ENCODE measurements at places on chromosomes 3 and 15.

DNA sequence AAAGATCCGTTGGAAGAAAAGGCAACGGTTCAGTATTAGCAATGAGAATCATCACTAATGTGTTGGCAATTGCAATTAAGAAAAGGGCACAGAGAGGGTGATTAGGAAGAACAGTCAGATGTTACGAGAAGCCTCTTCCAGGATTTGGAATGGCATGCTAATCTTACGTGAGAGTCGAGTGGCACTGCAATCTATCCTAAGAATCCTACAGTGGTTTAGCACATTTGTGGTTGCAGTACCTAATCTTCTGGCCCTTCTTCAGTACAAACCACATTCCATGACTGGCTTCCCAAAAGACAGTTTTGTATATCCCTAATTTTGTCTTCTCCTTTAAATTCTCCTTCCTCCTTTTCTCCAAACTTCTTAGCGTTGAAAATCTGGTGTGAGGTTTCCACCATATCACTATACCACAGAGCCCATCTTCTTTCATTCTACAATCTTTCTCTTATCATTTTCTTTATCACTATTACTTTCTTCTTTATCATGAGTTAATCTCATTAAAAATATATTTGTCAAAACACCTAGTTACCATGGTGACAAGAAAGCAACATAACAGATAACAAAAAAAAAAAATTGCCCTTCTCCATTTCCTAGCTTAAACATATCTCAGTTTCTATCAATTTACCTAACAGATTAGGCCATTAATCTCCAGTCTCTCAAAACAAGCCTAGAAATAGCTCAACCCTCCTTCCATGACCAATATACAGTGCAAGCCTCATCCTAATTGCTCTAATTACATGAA, 60.1 kb downstream of the IGSF11 start:
- no peak for DNase-seq

DNA sequence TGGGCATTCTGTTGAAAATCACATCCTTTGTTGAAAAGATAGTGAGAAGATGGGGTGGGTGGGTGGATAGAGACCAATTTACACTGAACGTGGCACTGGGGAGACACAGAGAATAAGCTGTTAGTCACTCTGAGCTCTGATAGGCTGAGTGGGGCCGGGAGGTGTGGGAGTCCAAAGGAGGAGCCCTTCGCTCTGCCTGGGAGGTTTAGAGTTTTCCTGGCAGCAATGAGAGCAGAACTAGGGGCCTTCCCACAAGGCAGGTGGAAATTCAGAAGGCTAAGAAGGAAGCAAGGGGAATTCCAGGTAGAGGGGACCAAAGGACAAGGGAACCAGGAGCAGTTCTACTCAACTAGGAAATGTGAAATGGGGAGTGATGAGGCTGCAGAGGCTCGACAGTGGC, 272.7 kb downstream of the RPLP1 start:
- DNase-seq, result no peak

DNA sequence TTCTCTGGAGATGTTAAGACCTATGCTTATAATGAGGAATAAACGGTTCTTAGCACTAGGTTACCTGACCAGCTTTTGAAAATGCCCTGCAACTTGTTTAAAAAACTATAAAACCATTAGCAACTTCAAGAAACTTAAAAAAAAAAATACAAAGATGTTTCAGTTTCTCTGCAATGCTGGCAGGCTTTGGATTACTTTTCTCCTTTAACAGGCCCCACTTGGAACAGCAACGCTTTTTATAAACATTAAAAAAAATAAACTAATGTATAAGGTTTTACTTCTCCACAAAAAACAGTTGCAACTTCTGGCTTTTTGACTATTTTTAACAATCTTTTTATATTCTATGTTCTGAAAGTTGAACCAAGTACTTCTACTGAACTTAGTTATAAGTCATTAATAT, 1006.7 kb downstream of the ROBO1 start:
- DNase-seq, result no peak

GRCh38 chr3:30527720-30528119, 78.7 kb upstream of the TGFBR2 start:
- no peak for DNase-seq

GRCh38 chr3:48680811-48681540, 4.7 kb downstream of the NCKIPSD start:
- DNase-seq, result no peak

- DNase-seq, result no peak
Observed at GRCh38 chr3:160986069-160986468, 119.1 kb downstream of the B3GALNT1 start.

DNA sequence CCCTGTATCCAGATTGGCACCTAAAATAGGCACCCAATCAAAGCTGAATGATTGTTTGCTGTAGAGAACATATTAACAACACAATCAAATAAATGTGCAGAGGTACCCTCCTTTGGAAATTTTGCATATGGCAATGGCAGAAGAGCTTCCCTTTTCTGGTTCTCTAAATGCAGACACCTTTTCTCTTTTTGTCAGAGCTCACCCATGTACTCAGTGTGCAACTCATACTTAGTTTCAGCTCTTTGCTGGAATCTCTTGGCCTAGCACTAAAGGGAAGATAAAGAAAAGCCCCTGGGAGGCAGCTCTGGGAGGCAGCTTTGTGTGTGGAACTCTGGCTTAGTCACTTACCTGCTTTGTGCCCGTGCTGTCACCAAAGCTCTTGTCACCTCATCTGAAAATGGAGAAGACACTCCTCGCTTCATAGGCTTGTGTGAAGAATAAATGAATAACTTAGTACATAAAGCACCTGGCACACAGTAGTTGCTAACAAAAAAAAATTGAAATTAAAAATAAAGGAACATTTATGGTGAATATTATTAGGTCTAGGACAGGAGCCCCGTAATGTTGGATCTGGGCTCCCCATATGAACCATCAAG, 28.8 kb downstream of the ST6GAL1 start:
- DNase-seq, result no peak

- DNase-seq, result no peak
Observed at GRCh38 chr15:64699751-64700388, 75.5 kb downstream of the RBPMS2 start.

DNA sequence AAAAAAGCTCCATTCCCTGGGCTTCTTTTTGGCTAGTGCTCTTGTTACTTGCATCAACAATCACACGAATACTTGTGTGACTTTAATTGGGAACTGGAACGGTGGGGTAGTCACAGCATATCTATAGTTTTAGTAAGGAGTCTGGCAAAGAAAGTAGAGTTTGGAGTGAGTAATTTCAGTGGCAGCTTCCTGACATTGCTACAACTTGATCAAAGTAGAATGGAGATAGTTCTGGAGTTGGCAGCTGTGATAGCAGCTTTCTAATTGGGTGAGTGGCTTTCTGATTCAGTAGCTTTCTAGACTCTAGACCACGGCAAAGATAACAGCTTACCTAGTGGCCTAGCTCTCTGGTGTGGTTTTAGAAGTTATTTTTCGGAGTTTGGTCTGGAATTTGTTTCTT, 475.0 kb downstream of the TUSC7 start:
- DNase-seq, result no peak

DNA sequence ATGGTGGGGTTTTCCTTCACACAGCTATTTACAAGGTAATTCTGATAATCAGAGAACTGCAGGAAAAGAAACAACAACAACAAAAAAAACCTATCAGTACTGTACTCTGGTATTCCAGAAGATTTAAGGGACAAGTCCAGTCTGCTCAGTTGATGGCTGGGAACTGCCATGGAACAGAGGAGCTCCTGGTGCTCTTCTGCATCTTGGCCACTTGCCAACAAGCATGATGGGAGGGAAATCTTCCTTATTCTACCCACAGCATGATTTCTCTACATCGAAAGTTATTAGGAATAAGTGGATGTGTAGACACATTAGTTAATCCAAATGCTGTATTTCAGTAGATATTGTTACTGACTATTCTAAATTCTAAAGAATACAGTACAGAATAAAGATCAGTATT, 51.7 kb downstream of the RASGRP1 start:
- no peak for DNase-seq

DNA sequence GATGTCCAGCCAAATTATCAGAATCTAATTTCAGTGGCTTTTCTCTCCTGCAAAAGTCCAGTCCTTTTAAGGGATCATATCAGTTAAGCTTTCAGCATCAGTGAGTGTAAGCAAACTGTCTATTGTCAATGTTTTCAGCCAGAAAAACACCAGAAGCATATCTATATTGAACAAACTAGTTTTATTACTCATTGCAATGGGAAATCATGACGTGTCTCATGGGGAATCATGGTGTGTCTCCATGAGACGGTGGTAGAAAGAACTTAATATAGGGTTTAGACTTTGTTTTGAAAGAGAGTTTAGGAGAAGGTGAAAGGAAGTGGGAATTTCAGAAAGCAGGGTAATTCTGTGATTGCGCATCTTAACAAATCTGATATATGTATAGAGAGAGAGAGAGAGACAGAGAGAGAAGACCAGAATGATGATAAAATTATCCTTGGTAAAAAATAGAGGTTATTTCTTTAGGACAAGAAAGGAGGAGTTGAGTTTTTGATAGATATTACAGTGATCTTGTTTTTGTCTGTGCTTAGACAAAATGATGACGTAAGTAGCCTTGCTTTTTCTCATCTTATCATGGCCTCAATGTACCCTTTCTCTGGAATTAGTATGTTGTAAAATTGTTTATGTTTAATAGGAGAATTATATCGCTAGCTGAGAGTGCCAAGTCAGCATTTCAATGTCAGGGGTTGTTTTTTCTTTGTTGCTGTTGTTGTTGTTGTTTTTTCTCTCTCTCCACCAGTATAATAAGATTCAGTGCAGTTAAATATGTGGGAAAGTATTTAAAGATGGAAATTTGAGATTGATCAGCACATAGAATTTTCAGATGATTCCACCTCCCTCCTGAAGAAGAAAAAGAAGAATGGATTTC, 129.9 kb upstream of the OSTN start:
- no peak for DNase-seq

- no peak for DNase-seq
Observed at GRCh38 chr3:37979541-37980461, 10.8 kb upstream of the VILL start.

DNA sequence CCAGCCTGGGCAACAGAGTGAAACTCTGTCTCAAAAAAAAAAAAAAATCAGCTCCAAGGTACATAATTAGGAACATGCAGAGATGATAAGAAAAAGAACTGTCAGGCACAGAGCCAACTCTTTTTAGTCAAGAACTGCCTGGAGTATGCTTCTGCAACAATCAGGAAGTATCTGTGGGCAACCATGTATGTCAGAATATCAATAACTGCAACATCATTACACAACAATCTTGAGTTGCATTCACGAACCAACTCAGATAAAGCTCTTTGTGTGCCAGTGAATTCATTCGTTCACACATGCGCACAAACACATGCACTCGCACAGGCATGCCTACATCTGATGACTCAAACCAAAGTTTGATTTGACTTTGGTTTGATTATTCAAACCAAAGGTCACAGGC, 32.1 kb downstream of the EFHB start:
- DNase-seq, result no peak

- no peak for DNase-seq
Observed at GRCh38 chr3:94524102-94524919, 461.4 kb downstream of the NSUN3 start.

GRCh38 chr3:31343075-31343474, 189.7 kb upstream of the STT3B start:
- no peak for DNase-seq

DNA sequence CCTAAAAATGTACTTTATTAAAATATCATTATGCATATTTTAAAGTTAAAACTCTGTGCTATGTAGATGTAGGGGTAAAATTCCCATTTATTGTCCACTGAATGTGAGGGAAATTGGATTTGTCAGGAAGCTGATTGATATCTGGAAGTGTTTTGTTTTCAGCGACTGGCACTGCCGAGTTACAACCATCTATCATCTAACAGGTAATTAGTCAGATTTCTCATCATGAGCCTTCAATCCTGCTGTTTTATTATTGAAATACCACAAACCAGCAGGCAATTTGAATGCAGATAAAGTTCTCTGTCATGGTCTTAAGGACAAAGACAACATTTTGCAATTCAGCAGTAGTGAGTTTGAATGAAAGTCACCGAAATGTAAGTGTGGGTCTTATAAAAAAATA, 40.5 kb downstream of the ZIC1 start:
- no peak for DNase-seq

- DNase-seq, result no peak
Observed at GRCh38 chr3:159082519-159082918, 280.7 kb downstream of the MFSD1 start.

DNA sequence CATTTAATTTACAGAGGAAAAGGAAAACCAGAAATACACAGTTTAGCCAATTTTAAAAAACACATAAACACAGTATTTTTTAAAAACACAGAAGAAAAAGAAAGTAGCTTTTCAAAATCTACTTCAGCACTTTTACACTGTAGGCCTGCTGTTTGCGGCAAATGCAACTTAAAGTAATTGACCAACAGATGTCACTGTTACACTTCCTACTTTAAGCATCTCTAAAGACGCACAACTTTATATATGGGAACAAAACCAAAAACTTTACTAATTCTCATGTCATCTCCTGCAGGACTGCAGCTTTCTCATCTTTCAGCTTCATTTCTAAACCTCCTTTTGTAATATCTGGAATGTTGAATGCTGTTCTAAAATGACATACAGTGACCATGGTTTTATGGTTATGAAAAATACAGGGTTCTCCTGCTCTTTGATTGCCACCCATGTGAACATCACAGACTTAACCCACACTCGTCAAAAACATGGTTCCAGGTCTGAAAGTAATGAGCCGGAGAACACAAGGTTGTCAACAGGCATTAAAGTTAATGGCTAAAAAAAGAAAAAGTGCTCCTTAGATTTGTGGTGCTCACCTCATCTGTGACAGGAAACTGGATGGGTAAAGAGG, 107.9 kb downstream of the FMN1 start:
- DNase-seq, result no peak

- DNase-seq, result no peak
Observed at GRCh38 chr3:24338409-24339130, 156.1 kb downstream of the THRB start.

DNA sequence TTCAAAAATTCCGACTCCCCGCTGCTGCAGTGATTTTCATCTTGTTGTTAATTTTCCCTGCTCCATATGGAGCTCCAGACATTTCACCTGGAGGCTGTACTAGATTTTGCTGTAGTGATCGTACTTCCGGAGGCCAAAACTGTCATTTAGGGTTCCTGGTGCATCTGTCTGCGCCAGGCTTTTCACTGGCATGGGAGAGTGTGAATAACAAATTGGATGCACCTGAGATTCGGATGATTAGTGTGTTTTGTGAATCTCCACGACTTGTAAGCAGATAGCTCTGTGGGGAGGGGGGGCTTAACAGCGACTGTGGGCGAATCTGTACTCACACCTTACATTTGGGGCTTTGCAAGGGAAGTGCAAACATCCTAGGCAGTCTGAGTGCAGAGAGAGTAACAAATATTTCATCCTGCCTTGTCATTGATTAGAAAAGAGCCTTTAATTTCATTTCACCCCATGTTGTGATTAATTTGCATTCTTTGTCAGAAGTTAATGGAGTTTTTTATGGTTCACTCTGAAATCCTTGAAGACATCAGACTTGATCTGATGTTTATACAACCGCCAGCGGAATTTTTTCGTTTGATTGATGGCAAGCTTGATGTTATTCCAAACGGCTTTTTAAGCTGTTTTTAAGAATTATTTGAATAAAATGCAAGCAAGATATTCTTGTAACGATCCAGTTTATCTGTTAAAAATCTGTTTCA, 92.5 kb upstream of the SKOR1 start:
- DNase-seq, result no peak

- DNase-seq, result no peak
Observed at GRCh38 chr3:71784201-71784913, 591 bp downstream of the PROK2 start.

GRCh38 chr3:149435996-149436885, 38.3 kb upstream of the TM4SF4 start:
- DNase-seq, result no peak
